ENCODE measurements at places on chromosomes 7 and 10.
A peak's percentile ranks its signal among the peaks of the same experiment; 100 is the strongest.

- no peak for DNase-seq
Observed at GRCh38 chr10:115441907-115442545, 348.9 kb downstream of the ATRNL1 start.

- no peak for DNase-seq
Observed at GRCh38 chr10:112361951-112362751, 11.8 kb upstream of the ACSL5 start.

DNA sequence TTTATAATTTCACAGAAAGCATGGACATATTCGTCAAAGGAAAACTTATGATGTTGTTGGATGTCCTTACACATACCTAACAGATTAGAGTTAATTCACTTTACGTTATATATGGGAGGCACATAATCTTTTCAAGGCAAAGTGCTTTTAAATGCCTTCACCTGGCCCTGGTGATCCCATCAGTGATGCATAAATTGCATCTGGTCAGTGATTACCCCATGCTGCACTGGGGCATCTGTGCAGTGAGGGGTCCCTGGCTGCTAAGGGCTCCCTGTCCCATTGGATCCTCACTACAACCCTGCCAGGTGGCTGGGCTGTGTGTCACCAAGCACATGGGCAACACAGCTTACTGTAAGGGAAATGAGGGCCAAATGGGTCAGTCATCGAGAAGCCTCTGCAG lies 441.1 kb downstream of the RPS24 start:
- DNase-seq: no peak

- DNase-seq: no peak
Observed at GRCh38 chr7:5629941-5630340, 151.5 kb downstream of the RNF216 start.

DNA sequence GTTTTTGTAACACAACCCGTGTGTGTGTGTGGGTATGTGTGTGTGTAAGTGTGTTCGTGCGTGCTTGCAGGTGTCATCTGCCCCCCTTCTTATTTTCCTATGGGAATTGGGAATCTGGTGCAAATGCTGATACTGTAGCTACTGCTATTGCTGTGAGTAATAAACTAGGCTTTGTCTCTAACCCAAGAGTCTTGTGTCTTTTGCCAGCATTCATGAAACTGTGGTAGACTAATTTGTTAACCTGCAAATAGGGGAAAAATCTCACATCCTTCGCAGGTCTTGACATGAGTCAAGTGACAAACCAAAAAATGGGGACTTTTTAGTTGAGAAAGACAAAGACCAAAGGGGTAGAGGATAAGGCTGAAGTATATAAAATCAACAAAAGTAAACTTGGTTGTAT lies 57.9 kb upstream of the FAM133B start:
- no peak for DNase-seq

DNA sequence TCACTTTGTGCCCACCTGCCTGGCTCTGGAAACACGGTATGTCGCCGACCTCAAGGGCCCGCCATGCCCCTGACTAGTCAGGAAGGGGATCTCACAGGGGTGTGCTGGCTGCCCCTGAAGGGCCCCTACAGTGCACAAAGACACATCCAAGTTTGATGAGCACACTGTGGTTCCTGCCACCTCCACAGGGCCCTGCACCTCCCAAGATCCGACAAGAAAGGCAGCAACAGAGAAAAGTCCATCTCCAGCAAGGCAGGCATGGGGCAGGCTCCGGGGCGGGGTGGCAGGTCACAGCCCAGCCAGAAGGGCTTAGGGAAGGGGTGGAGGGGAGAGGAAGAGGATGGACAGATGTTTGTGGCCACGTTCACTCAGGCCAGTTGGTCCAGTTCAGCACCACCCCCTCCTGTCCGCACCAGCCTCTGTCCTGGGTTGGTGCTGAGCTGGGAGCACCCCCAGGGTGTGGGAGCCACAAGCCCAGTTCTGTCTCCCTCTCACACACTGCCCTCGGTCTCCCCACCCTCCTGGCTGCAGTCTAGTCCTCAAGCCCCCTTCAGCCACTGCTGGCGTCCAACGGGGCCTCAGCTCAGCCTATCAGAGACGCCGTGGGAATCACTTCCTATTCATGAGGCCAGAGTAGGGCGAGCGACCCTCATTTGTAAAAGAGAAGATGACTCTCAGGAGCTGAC lies 11.5 kb downstream of the DRGX start:
- DNase-seq: no peak

DNA sequence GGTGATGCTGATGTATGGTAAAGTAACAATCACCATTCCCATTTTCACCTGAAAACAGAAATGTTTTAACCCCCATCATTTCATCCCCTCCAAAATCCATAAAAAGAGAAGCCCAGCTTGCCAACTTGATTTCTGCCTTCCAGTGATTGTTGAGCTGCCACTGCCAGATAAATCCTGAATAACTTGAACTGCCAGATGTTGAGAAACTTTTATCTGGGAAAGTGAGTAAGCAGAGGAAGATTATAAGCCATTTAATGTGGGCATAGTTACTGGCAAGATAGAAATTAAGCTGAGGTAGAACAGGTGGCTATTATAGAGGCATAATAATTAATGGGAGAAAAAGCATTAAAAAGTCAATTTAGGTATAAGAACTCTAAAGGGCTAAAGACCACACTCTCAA lies 534.1 kb downstream of the ANKRD7 start:
- no peak for DNase-seq

DNA sequence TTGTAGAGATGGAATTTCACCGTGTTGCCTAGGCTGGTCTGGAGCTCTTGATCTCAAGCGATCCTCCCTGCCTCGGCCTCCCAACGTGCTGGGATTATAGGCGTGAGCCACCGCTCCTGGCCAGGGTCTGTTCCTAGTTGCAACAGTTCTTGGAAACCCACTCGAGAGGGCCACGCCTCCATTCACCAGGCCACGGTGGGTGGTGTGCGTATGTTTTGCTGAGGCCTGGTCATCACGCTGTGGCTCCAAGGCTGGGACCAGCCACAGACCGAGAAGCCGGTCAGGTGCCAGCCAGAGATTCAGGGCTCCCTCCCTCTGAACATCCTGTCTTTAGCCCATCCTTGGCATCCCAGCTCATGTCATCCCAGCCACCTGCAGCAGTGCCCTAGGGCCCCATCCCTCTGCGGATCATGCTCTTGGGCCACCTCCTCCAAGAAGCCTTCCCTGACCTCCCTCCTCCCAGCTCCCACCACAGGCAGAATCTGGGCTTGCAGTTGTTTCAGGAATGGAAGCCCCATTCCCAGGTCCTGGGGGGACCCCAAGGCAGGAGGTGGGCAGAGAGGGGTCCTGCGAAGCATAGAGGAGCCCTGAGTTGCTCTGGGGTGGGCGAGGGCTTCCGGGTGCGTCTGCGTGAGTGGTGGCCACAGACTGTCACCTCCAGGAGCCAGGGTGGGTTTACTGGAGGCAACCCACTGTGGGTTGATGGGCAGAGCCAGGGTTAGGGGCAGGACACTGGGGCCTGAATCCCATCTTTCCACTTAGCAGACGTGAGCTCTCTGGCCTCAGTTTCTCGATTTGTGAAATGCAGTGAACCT lies 5.2 kb downstream of the LAT2 start:
- DNase-seq: no peak

DNA sequence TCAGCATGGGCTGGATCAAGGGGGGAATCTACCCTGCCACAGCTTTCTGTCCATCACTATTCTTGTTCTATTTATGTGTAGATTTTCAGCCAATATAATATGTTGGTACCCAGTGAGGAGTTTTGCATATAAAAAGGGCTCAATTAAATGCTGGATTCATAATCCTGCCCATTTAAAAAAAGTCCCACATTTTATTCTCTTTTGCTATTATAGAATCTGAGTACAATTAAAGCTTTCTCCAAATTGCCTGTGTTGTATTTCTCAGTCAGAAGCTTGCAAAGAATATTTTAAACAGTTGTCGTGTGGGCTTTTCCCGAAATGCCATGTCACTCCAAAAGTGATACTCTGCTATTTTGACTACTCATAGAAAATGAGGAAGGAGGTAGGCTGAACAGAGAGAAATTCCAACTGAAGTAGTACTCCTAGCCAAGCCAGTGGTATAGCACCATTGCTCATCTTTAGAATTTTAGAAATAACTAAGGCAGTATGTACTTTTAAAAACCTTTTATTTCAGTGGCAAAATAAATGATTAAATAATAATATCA lies 108.3 kb upstream of the HDAC9 start:
- no peak for DNase-seq

GRCh38 chr10:117272195-117273076 lies 31.5 kb downstream of the SLC18A2 start:
- DNase-seq: no peak

DNA sequence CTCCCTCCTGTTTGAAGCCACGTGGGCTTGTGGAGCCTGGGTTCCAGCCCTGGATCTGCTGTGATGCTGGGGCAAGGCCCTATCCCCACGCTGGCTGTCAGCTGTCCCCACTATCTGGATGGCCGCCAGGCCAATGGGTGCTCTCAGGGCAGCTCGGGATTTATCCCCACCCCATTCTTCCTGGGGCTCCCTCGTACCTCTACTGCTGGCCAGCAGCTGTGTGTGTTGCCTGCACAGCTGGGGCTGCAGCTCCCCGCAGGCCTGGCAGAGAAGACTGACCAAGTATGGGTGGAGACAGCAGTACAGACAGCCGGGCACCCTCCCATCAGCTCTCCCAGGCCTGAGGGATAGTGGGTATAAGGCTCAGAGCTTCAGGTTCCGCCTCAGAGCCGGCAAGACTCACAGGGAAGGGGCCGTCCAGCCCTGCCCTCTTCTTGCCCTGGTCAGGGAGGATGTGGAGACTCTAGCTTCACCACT lies 13.6 kb downstream of the CLIP2 start:
- DNase-seq: no peak

- no peak for DNase-seq
Observed at GRCh38 chr7:109956916-109957315, 1134.0 kb upstream of the LRRN3 start.

- peak; percentile 36 for DNase-seq
Observed at GRCh38 chr10:5283305-5284158, 81.2 kb upstream of the UCN3 start.

- DNase-seq: no peak
Observed at GRCh38 chr7:154743206-154743605, 259.7 kb downstream of the PAXIP1 start.

GRCh38 chr10:69936091-69936490 lies 116.6 kb upstream of the MACROH2A2 start:
- no peak for DNase-seq

GRCh38 chr7:140230861-140231770 lies 54.3 kb upstream of the KDM7A start:
- peak; percentile 46 for DNase-seq

DNA sequence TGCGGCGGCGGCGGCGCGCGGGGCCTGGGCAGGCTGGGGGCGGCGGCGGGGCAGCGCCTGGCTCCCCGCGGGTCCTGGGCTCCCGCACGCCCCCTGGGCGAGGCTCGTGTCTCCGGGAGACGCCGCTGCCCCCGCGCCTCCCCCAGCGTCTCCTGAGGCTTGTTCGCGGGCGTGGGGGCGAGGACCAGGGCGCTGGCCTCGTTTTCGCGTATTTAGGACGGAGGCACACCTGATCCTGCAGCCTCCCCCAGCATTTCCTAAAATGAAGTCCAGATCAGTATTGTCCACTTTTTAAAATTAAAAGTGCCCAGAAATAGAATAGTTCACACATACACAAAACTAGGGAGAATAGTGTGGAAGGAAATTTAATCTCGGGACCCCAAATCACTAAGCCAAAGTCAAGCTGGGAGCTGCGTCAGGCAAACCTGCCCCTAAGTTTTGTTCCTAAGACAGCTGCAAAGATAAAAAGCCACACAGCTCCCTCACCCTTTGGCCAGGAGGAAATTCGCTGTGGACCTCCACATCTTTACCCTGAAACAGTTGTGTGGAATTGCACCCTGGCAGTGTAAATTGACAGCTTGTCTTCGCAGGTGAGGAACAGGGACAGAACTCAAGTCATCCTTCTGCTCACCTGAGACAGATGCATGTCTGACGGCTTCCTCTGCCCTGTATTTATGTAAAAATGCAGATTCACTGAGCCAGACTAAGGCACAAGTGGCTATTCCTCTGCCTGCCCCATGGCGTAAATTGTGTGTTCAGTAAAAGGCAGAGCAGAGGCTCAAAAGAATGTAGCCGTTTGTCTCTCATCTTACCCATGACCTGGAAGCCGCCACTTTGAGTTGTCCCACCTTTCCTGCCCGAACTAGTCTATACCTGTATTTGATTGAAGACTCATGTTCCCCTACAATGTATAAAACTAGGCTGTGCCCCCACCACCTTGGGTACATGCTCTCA lies 740 bp downstream of the GALNT11 start:
- no peak for DNase-seq

GRCh38 chr10:71727738-71728737 lies 8.5 kb upstream of the C10orf105 start:
- no peak for DNase-seq

- DNase-seq: no peak
Observed at GRCh38 chr7:38744746-38745145, 113.6 kb upstream of the AMPH start.

DNA sequence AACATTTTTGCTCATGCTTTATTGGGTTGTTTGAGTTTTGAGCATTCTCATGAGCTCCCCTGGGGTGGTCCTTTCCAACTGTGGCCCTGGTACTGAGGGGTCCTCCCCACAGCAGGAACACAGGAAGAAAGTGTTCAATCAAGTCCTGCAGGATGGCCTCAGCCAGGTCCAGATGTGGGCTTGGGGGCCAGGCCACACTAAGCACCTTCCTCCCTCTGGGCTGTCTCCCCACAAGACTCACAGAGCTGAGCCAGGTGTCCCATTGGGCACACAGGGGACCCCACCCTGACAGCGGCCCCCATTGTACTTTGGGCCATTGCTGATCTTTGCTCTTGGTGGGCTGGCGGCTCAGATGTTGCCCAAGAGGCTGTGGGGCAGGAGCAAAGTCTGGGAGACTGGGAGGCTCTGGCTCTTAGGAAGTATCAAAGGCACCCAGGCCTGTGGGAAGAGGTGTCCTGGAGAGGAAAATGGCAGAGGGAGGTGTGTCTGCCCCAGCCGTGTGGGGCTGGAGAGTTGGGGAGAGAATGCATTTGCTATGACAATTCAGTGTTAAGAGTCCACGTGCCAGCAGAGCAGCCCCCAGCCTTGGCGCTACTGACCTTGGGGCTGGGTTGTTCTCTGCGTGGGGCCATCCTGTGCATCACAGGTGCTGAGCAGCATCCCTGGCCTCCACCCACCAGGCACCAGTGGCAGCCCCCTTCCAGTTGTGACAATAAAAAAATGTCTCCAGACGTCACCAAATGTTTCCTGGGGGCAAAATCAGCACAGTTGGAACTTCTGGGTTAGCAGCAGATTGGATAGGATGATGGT lies 17.8 kb downstream of the SCART1 start:
- no peak for DNase-seq
